ENCODE measurements at places on chromosomes 2 and 18.

DNA sequence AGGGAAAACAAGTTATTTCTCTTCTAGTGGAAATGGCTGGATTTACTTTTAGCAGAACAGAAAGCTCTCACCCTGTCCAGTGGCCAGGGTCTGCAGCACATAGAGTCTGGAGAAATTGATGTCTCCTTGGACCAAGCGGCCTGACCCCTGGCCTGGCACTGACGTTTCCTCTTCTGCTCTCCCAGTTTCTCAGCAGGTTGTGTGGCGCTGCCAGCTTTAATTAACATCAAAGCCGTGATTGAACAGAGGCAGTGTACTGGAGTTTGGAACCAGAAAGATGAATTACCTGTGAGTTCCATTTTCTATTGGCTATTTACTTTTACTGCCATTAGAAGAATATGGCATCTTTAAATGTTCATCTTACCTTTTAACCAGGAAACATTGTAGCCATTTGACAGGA is 20.9 kb downstream of the CD8A start:
- no peak for DNase-seq

GRCh38 chr2:152444448-152444847 is 109.5 kb downstream of the FMNL2 start:
- DNase-seq: no peak

DNA sequence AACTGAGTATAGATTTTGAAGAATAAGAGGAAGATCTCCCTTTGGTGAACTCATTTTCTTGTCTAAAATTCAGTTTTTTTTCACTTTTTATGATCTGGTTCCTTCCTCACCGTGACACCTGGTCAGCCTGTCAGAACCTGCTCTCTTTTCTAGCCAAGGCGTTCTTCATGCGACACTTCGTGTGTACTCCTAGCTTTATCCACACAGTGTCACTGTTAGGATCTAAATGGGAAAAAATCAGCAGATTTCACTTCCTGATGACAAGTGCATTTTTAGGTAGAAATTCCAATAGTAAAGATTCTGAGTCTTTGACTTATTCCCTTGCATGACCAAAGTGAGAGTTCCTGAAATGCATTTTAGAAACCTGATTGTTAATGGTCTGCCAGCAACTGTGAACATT is 89.8 kb downstream of the KLHL14 start:
- no peak for DNase-seq

DNA sequence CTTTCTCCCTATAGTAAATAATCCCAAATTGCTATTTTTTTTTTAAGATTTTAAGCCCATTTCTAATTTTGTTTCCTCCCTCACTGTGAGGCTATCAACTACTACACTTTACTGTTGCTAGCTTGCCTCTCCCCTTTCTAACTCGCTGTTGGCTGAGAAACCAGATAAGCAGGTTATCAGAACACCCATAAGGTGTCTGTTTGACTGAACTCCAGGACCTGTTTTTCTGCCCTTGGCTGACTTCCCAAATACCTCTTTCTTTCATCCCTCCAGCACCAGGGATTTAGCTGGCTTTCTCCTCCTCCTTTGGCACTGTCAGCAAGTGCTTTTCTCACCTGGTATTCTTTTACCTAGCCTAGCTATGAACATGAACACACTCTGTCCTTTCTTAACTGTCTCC is 11.1 kb downstream of the TRAK2 start:
- no peak for DNase-seq

DNA sequence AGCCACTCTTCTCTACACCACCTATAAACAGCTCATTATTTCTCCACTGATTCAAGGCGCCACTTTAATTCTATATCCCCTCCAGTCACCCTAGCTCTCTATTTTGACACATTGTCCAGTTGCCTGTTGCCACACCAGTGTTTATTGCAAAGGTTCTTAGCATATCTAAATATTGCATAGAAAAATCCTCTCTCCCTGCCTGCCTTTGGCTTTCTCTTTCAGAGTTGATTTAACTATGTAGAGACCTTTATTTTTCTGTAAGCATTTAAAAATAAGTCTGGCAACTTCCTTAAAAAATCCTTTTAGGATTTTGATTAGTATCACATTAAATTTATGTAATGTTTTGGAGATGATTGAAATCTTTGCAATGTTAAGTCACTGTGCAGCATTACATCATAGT is 47.9 kb upstream of the B3GNT7 start:
- DNase-seq: no peak

DNA sequence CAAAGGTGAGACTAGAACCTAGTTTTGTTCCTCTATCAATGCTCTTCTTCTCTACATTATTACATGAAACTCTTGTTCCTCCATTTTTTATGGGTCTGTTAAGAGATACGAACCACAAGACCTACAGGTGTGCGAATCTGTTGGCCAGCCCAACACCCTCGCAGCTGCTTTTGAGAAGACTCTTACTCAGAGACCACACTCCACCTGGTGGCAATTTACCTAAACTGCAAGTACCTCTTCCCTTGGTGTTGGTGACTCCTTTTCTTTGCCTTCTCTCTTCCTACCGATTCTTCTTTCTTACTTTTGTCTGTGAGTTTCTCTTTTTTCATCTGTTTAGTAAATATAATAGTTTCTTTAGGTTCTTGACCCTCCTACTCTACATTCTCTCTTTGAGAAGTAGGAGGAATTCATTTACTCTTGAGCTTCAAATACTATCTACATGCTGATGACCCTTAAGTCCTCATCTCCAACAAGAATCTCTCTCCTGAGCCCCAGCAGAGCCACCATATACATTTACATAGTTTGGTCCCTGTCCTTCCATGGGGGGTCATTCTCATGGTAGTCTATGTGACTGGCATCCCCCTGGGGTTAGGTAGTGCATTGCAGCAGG is 81.8 kb upstream of the GAREM1 start:
- peak; percentile 77 for DNase-seq

DNA sequence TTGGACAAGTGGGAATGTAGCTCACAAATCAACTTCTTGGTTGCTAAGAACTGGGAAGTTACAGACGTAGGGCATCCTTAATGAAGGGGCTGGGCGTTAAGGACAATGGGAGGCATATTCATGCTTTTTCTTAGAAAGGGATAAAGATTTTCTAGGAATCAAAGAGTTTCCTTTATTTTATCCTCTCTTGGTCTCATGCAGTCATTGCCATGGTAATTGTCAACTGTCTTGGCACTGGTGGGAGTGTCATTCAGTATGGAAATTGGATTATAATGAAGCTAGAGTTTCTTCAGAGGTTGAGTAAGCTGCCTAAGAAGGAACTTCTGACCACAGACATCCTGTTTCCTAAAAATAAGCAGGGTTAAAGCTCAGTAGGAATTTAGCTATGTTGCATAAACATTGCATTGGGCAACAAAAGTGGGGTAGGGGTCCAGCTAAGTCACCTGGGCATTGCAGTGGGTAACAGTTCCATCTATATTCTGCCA is 114.0 kb downstream of the LYPD6B start:
- DNase-seq: no peak

DNA sequence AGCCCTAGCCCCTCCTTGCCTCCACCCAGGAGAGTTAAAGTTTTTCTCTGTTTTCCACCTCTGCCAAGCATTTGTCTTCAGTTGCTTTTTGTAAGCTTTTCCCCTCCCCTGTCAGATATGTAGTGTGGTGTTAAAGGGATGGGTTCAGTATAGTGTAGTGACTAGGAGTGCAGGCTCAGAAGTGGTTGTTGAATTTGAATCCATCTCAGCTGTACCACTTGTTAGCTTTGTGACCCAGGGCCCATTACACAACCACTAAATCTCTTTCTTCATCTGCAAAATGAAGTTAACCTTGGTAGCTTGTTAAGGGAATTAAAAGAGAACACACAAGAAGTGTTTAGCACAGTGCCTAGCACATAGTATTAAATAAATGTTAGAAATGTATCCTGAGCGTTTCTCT is 56.9 kb downstream of the MAP3K20 start:
- no peak for DNase-seq

- no peak for DNase-seq
These were observed 122.1 kb downstream of the EML6 start for GRCh38 chr2:54845514-54845913.

DNA sequence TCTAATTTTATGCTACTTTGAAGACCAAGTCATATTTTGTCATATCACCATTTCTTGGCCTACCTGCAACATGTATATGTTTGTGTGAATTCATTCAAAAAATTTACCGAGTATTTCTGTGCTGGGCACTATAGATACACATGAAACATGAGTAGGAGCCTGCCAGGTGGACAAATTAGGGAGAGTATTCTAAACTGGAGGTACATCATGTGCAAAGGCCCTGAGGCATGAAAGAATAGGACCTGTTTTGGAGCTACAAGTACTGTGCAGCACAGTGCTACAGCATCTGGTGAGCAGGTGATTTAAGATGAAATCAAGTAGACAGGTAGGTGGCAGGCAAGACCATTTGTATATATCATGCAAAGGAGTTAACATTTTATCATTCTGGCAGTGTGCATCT is 152.9 kb downstream of the MYO3B start:
- DNase-seq: no peak

DNA sequence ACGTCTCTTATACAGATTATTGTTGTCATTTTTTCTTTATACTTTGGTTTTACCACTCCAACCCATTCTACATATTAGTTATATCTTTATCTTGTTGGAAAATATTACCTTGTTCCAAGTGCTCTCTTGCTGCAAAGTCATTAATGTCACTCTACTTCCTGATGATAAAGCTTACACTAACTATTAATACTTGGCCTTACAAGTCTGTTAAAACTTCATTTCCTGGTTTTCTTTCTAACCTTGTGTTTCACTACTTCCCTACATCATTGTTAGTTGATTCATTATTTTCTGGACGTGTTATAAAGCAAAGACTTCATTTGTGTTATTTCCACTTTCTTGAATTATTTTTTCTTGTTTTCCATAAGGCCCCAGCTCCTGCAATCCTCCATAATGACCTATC is 382.6 kb upstream of the CDH20 start:
- DNase-seq: no peak

- DNase-seq: no peak
These were observed 64.6 kb upstream of the TAF1B start for GRCh38 chr2:9778471-9779316.

- no peak for DNase-seq
These were observed 308.6 kb upstream of the TNP1 start for GRCh38 chr2:217168496-217168895.

DNA sequence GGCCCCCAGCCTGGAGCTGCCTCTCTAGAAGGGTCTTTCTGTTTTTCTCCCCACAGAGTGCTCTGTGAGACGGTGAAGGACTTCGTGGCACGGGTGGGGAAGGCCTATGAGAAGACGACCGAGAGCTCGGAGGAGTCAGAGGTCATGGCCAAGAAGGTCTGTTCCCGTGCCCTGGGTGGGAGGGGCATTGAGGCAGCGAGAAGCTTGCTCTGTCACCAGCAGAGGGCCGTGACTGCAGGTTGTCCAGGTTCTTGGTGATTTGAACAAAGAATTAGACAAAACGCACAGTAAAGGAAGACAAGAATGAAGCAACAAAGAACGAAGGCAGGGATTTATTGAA is 93.9 kb downstream of the DGKD start:
- no peak for DNase-seq

DNA sequence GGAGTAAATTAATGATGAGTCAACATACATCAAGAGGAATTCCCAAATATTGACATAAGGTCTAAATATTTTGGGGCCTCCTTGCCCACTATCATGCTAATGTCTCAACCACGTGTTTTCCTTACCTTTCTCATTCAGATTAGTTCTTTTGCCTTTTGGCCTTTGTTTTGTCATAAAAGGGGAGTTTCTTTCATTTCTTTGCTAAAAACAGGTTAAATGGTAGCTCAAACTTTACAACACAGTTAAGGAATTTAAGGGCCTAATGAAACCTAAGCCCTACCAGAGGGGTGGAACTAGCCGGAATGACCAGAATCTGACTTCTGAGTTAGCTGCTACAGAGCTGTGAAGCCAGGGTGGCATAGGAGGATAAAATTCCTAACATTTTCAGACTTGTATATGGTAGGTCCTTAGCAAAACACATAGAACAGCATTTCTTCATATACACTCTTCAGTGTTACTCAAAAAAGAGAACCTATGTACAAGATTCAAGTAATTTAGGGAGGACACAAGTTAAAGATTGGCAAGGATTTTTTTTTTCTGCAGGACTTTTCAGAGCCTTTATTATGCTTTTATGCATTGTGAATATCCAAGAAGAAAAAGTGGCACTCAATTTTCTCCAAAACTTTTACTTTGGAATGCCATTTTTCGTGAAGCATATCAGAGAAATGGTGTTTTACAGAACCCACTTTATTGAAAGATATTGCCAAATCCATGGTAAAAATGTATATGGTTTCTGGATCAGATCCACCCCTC is 633.1 kb downstream of the ARHGAP15 start:
- no peak for DNase-seq

GRCh38 chr2:201344663-201345366 is 12.3 kb downstream of the FLACC1 start:
- DNase-seq: no peak

DNA sequence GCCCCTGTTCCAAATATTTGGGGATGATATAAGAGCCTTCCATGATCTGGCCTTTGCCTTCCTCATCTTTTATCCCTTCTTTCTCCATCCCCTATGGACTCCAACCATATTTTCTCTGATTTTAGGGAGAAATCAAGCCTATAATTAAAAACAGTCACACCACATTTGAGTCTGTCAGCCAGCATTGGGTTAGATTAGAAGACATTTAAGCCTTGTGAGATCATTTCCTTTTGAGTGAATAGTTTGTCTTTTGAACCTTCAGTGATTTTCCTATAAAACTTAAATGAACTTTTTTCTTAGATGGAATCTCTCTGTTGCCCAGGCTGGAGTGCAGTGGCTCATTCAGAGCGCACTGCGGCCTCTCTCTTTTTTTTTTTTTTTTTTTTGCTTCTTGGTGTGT is 7.6 kb upstream of the C18orf32 start:
- no peak for DNase-seq

DNA sequence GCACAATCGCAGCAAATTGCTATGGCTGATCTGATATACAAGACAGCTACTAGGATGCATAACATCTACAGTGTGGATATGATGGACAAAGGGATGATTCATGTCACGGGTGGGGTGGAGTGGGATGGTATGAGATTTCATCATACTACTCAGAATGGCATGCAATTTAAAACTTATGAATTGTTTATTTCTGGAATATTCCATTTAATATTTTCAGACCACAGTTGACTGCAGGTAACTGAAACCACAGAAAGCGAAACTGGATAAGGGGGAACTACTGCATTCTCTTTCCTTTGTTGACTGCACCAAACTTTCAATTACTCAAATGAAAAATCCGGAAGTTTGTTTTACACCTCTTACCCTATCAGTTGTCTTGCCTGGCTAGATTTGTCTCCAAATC is 94.4 kb upstream of the NEUROD1 start:
- no peak for DNase-seq

DNA sequence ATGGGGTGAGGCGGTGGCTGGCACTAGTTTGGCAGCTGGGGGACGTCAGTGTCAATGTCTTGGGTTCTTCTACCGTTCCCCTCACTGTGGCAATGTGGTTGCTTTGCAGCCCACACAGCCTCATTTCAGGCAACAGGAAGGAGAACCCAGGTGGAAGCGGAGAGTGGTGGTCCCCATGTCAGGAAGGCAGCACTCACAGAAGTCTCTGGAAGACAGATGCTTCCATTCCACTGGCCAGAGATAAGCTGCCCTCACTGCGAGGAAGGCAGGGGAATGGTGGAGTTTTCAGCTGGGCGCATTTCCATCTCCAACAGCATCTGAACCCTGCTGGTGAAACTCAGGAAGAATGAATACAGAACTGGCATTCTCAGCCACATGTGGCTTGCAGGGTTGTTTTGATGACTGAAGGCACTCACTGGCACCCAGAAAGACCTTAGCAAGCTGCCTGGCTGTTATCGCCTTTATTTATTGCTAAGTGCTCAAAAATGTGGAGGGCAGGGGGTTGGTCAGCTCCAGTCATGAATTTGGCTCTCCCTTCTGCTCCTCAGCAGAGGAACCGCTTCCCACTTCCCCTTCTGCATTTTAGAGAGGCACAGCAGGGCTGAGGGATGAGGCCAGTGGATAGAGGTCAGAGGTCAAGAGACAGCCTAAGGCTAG is 19.4 kb downstream of the KCNIP3 start:
- no peak for DNase-seq
